Lower lobe of right lung (tissue), 2 donors: ENCODE measurements at places on chromosomes 2 and 18.
A peak's percentile ranks its signal among the peaks of the same experiment; 100 is the strongest.

DNA sequence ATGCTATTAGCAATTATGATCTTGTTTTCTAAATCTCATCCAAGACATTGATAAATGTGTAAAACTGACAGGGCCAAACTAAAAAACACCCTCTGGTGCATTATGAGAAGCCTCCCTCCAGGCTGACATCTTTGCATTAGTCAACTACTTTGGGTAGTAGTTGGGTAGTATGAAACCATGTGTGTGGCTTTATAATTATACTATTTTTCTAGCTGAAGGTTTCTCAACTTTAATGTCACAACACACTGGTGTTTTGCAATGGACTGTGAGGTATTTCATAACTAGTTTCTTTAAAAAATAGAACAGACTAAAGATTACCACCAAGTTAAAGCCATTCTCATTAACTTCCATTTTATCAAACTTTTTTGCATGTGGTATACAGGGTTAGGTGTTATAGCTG, 73.1 kb upstream of the RBMS1 start:
- no peak for DNase-seq

- peak; percentile 88 for DNase-seq
These were observed 54.3 kb downstream of the PKDCC start for GRCh38 chr2:42102024-42102590.

GRCh38 chr18:31258789-31259188, 59.2 kb upstream of the DSG1 start:
- no peak for DNase-seq

DNA sequence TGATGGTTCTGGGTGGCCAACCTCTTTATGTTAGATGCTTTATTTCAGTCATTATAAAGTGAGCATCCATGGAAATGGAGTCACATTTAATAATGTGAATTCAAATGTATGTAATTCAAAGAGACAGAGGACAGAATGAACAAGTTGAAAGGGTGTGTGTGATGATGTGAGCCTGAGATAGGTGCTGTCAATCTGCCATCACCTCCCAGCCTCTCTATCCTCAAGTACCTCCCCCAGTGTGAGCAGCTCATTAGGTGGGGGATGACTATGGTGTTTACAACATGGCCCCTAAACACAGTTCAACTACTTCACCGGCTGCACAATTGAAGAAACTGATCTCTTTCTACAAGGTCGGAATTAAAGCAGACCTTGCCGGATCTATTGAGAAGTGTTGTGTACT, 74.7 kb upstream of the IGFBP5 start:
- DNase-seq, result no peak

DNA sequence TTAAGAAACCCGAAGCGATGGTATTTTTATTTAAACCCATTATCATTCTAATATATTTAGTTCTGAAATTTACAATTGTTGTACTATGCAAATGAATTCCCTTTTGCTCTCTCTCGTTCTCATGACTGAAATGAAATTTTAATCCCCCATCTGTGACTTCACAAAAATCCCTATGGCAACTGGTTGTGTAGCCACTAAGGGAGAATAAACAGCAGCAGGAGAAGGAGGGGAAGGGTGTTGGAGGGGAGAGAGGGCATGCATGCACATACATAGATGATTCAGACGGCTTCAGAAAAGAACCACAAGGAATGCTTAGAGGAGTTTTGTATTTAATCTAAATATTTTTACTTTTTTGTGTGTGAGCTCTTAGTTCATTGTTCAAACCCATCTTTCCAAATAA, 36.8 kb downstream of the CPS1 start:
- DNase-seq, result no peak

DNA sequence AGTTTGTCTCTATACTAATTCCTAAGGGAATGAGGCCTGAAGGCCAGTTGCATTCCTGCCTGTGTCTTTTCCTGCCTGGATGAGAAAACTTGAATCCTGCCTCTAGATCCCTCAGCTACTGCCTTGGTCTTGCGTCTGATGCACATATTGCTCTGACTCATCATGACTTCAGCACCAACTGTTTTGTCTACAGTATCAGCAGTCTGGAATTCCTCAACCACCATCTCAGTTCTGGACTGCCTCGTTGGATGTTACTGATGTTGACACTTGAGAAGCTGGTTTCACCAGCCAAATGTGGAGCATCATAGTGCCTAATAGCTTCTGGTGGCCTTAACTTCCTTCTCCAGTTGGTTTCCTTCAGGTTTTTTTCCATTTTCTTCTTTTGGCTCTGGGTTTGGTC, 211.0 kb downstream of the CTNNA2 start:
- no peak for DNase-seq
